ENCODE measurements at places on chromosomes 5 and 9.

GRCh38 chr5:52796516-52797103 is 8.9 kb downstream of the ITGA1 start:
- no peak for DNase-seq

- DNase-seq = peak; percentile 63
These were observed 5.9 kb downstream of the ABCA2 start for GRCh38 chr9:137021979-137022661.

GRCh38 chr5:36683821-36684434 is 77.5 kb downstream of the SLC1A3 start:
- DNase-seq = no peak

- no peak for DNase-seq
These were observed 2.0 kb upstream of the KDM3B start for GRCh38 chr5:138350563-138350890.

- DNase-seq = no peak
These were observed 37.6 kb downstream of the FBXL17 start for GRCh38 chr5:108344103-108344822.

DNA sequence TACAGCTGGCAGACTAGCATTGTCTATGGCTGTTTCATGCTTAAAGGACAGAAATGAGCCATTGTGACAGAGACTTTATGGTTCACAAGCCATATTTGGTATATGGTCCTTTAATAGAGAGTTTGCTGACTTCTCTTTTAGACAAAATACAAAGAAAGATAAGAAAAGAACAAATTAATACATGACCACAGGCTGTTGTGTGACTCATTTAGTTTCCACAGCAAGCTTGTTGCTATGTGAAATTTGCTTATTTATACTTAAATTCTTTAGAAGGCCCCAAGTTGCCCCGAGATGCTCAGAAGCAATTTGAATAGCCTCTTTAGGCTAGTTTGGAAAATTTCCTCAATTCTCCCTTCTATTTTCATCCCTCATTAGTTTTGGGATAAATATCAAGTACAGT is 315.3 kb upstream of the RPS23 start:
- no peak for DNase-seq

GRCh38 chr5:156241266-156241665 is 85.7 kb upstream of the SGCD start:
- no peak for DNase-seq

DNA sequence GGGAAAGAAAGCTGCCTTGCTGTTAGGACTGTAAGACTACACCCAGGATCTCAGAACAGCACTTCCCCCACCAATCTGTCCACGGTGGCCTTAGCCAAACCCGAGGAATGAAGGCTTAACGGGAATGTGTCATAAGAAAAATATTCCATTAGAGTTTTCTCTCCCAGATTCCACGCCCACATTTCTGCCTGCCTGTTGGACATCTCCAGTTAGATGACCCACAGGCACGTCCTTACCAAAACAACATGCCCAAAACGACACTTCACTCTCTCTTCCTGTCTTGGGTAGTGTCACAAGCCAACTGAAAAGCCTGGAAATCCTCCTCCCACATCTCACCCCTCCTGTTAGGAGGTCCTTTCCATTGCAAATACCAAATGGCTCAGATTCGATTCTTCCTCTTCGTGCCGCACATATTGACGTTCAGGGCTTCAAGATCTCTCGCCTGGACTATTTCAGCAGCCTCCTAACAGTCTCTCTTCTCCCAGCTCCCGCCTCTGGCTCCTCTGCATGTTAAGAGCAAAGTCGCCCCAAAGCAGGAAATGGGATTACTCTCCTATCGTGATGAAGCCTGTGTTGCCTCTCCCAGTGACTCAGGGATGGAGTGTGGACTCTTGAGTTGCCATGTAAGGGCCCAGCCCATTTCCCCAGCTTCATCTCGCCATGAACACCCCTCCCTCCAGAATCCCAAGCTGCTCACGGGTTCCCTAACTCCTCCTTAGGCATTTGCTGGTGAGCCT is 159.3 kb downstream of the NR3C1 start:
- DNase-seq = no peak

DNA sequence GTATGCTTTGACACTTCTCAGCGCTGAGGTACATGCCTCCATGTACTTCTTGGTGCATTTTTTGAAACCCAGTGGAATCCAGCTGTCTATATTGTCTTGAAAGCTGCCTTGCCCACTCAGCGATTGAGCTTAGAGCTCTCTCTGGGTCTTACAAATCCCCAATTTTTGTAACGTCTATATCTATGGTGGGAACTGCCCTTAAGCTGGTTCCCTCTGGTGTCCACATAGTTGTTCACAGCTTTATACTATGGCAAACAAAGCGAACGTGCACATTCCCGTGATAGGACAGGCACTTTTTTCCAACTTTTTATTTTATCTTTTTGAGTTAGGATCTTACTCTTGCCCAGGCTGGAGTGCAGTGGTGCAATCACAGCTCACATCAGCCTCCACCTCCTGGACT is 20.9 kb downstream of the CDHR2 start:
- DNase-seq = no peak

GRCh38 chr5:74885170-74885569 is 19.0 kb upstream of the FAM169A start:
- no peak for DNase-seq

DNA sequence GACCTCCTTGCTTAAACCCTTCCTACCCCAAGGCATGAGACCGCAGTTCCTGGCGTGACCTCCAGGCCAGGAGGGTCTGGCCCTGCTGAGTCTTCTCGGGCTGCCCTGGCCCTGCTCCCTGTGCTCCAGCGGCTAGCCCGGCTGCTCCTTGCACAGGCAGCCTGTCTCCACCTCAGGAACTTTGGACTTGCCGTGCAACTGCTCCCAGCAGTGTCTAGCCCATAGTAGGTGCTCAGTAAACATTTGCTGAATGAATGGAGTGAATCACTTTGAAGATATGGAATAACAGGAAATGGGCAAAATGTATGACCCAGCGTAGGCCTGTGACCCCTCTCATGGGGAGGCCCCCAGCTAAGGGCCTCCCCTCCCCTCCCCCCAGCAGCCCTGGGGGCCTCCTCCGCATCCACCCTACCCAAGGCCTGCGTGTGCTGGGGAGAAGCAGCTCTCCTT is 127.1 kb downstream of the ZNF354C start:
- DNase-seq = no peak

DNA sequence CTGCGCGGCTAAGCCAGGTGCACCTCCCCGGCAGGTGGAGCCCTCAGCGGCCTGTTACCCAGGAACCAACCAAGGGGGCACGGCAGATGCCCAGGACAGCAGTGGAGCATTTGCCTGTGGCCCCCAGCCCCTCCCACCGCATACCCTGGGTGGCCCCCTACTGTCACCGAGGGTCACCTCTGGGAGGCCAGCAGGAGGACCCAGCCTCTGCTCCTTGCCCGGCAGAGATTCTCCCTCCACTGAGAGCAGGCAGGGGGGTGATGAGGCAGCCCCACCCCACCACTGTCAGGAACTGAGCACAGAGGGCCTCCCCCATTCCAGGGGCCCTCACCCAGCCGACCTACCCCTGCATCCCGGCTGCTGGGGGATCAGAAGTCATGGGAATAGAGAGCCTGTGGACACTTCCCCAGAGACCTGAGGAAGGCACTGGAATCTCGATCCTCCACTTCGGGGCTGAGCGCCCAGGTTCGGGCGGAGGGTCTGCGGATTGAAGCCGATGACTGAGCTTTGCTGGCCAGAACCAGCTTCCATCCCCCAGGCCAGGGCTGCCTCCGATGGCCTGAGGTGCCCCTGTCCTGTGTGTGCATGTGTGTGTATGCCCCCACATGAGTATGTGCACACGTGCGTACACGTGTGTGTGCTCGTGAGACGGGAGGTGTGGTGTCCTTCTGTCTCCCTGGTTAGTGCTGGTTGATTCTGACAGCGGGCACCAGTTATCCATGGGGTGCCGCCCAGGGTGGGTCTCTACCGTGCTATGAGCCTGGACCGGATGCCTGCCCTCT is at the start of gene QRFP:
TSS of gene QRFP (minus strand) at position 580 of the 782 bp plus-strand sequence. CDS start 2,974 bp downstream, outside the sequence.
- DNase-seq = no peak
